RPMI8226 (cell line): ENCODE measurements at places on chromosomes 16 and 17.

GRCh38 chr16:15593235-15593634, 49.7 kb downstream of the MARF1 start:
- no peak for DNase-seq

DNA sequence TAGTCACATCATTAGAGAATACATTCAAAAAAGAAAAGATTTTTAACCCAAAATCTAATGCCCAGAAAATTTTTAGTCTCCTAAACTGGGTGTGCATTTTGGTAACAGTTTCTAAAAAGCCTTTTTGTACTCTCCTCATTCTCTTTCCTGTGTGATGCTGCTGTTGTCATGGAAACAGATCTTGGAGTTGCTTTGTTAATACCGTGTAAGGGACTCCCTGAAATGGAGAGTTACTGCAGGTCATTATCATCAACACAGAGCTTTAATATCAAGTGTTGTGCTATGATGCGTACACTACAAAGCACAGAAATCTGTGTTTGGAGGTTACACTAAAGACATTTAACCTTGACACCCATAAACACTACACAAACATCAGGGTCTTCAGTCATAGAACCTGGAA, 216.3 kb downstream of the PRKCA start:
- DNase-seq: no peak

DNA sequence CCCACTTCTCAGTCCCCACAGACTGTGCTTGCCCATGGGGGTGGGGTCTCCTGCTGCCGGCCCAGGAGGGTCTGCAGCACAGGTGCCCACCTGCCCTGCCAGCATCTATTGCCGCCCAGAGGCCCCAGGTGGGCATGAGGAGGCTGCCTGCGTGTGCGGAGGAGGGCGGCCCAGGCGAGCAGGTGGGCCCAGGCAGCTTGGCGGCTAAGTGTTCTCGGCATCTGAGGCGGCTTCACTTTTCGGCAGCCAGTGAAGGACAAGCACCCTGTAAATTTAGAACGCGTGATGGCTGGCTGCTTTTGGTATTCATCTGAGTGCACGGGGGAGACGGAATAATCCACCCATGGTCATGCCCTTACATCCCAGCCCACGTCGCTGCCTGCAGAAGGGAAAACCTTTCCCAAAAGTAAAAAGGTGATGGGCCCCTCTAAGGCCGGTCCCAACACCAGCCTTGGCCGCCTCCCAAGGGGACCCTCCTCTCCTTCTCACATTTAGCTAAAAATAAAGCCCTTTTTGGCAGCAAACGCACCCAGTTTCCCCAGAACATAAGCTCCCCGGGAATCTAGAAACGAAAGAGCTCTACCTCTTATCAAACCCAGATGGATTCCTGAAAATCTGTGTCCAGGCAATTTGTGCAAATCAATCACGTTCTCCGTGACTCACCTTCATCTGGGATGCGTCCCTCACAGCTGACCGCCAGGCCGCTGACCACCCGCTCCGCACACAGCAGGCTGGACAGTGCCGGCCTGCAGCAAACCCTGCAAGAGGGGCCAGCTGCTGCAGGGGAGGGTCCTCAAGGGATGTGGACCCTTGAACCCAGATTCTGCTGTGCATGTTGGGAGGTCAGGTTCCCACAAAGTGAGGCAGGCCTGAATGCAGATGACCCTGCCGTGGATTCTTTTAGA, 79.4 kb downstream of the RBFOX3 start:
- no peak for DNase-seq

DNA sequence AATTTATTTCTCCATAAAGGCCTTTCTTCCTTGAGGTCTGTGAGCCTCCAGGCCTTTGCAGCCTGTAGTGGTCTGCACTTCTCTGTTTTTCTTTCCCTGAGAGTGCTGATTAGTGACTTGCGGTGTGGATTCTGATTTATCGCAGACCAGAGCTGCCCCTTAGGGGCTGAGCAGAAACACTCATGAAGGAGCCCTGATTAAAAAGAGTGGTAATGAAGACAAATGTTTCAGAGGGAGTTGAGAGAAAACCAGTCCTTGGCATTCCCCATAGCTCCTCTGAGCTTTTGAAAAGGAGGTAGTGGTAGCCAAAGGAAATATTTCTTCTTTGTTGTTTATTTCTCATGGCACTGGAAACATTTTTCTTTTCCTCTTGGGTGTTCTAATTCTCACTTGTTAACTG, 268.1 kb upstream of the TBX2 start:
- DNase-seq: no peak

- no peak for DNase-seq
Measured at GRCh38 chr17:80862978-80863377, 128.7 kb upstream of the CHMP6 start.

GRCh38 chr17:82775001-82775823, 23.3 kb downstream of the TBCD start:
- DNase-seq: no peak

GRCh38 chr17:74907012-74907411, 13.6 kb upstream of the FADS6 start:
- DNase-seq: no peak

- no peak for DNase-seq
Measured at GRCh38 chr17:16438173-16438556, 22.8 kb downstream of the TRPV2 start.

- DNase-seq: no peak
Measured at GRCh38 chr17:20234276-20234675, 225.1 kb downstream of the SPECC1 start.

- DNase-seq: no peak
Measured at GRCh38 chr17:79676796-79677195, 53.9 kb upstream of the ENPP7 start.

- no peak for DNase-seq
Measured at GRCh38 chr16:65284626-65285025, 162.8 kb upstream of the CDH11 start.

DNA sequence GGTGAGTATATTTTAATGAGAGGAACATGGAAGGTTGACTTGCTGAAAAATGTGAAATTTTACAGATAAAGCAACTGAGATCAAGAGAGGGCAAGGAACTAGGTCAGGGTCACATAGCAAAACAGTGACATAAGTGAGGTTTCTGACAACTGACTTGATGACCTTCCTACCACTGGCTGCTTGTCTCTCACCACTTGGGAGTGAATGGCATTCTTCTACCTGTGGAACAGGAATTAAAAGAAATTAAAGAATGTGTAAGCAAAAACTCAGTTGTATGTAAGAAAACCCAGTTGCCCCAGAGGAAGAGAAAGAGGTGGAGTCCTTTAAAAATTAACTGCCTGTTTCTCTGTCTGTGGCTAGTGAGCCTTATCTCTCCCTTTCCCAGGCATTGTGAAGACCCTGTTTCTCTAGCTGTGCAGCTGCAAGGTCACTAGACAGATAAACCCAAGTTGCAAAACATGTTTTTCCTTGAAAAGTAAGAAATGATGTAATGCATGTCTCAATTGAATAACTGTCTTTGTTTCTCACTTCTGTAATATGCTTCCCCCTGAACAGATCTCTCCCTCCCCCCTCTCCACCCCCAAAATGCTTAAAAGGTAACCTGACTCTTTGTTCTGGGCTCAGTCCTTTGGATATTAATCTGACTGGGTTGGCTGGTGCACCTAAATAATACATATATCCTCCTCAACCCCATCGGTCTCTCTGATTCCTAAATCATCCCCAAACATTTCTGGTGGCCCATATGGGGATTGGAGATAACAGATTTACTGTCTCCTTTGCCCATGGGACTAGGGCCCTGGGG, 23.4 kb downstream of the ACSM1 start:
- no peak for DNase-seq

GRCh38 chr16:12173121-12173520, 196.6 kb downstream of the SNX29 start:
- DNase-seq: no peak

- DNase-seq: no peak
Measured at GRCh38 chr16:69412287-69412686, 12.1 kb upstream of the CYB5B start.

- no peak for DNase-seq
Measured at GRCh38 chr17:79939755-79940458, 95.8 kb downstream of the TBC1D16 start.

GRCh38 chr16:20956319-20956718, 55.7 kb downstream of the LYRM1 start:
- DNase-seq: no peak

DNA sequence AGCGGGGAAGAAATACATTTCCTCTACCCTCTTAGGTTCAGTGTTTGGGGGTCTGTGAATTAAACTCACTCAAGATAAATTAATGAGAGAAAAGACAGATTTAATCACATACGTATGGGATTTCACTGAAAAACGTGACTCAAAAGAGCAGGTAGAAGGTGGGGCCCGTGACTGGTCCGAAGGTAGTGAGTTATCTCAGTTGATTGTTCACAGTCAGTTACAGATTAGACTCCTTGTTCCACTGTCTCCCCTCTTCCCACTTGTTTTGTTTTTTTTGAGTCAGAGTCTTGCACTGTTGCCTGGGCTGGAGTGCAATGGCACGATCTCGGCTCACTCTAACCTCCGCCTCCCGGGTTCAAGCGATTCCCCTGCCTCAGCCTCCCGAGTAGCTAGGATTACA, 301.2 kb downstream of the SEC14L1 start:
- no peak for DNase-seq

GRCh38 chr17:48907713-48908046, 527 bp upstream of the UBE2Z start:
- DNase-seq: no peak

GRCh38 chr16:64343061-64343819, 778.6 kb downstream of the CDH11 start:
- DNase-seq: no peak

- DNase-seq: peak; percentile 51
Measured at GRCh38 chr16:83356266-83356665, 451.5 kb upstream of the HSBP1 start.

GRCh38 chr17:68511254-68511670, 968 bp upstream of the PRKAR1A start:
- peak; percentile 70 for DNase-seq

DNA sequence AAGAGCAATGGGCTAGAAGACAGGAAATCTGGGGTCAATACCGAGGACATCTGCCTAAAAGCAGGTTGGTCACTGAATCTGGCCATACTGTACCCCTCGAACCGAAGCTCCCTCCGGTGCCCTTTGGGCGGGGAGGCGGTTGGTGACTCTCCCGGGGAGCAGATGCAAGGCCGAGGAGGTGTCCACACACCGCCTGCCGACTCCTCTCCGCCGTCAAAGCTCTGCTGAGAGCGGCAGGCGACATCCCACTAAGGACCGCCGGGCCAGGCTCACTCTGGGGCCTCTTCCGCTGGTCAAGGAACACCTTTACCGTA, 458 bp downstream of the ZNF200 start:
- no peak for DNase-seq

DNA sequence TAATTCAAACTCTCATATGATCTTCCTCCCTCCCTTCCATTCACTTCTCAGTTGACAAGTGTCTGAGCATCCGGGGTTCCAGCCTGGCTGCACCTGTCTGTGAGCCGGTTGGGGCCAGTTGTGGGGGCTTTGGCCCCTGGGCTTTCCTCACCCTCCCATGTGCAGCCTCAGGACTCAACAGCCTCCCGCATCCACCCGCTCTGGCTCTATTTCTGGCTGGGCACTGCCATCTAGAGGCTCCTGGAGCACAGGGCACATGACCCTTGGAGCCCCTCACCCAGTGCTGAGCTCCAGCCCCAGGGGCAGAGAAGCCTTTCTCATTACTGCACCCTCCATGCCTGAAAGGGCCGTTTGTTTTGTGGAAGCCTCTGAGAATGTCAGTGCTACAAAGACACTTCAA, 43.3 kb downstream of the HAPSTR1 start:
- DNase-seq: peak; percentile 83

DNA sequence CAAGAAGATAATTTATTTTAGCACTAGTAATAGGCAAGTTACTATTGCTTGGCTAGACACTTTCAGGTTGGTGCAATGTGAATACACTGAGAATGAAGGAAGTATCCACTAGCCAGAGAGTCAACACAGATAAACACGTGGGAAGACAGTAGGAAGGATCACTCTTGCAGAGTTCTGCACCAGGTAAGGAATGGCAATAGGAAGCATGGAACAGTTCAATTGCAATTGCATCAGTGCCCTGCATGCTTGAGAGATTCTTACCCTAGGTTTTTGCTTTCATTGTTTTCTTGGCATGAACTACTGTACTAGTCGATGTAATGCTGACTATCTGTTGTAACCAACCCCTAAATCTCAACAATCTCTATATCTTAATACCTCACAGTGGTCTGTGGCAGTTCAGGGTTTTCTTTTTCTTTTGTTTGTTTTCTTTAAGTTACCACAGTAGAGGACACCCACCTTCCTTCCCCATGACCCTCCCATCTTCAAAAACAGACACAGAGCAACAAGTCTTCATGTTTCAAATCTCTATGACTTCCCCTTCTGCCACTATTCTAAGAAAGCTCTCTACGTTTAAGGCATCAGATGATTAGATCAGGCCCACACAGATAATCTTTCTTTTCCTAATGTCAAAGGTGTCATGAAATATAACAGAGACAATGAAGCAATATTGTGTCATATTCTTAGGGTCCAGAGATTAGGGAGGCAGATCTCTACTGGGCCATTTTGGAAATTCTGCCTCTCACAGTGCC, 18.1 kb upstream of the ABCA8 start:
- no peak for DNase-seq
